ENCODE measurements at places on chromosomes 7 and 10.

DNA sequence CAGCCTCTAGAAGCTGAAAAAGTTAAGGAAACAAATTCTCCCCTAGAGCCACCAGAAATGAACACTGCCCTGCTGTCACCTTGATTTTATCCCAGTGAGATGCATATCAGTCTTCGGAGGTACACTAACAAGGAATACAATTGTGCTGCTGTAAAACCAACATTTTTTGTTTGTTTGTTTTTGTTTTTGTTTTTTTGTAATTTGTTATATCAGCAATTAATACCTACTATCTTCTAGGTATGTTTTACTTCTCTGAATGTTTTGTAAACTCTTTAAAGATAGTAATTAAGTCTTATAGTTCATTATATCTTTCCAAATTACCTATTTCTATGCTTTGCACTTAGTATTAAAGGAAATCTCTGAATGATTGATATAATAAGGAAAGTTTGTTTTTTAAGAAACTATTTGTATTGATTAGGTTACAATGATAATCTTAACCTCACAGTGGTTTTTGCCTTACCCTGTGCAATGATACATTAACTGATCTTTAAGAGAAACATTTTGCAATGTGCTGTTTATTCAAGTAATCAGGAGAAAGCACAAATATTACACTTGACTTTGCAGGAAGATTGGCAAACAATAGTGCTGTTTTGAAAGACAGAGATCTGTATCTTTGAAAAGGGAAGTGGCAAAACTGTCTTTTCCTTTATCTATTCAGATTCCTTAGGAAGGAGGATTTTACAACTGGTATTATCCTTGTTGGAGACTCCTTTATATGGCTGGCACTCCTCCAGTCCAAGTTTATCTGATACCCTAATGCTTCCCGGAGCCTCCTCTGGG lies 11.3 kb upstream of the HGF start:
- DNase-seq: no peak

DNA sequence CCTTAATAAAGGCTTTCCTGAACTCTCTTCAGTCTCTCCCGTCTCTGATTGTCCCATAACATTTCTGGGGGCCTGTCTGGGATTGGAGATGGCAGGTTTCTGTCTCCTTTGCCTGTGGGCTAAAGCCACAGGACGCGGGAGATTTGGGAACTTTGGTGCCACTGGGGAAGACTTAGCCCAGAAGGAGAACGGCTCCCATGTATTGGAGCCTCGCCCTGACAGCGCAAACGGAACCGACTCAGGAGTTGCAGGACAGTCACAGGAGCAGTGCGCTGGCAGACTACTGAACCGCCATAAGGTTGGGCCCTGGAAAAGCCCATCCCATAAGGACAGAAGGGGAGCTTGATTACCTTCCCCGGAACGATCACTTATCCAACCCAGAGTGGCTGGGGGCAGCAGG lies 7.1 kb upstream of the ZNF33B start:
- no peak for DNase-seq

DNA sequence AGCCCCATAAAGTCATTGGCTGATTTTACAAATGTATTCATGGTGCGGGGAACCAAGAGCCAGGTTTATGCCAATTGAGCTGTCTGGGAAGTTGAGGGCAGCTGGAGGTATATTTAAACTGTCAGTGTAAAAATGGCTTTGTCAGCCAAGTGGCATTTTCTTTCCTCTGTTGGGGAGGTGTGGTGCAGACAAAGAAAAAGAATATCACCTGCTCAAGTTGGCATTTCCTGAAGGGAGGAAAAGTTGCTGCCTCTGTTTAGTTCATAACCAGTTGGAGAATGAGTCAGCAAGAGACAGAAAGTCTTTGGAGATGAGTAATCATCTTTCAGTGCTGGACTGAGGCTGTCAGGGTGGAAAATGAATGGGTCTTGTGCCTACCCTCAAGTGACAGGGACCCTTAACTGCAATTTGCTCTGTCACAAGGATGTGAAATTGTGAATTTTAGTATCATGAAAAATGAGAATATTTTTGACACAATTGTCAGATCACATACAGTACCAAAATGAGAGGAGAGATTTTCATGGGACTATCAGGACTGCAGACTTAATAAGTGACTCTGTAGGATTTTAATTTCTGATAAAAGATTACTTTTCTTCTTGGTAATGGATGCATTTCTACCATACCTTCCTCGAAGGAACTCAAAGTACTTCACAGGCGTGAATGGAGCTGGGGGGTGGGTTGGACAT lies 137.3 kb downstream of the ANLN start:
- DNase-seq: peak; percentile 73

GRCh38 chr7:83649701-83650100 lies 762 bp upstream of the SEMA3E start:
- DNase-seq: no peak

GRCh38 chr7:112669306-112669705 lies 120.9 kb downstream of the TMEM168 start:
- no peak for DNase-seq

DNA sequence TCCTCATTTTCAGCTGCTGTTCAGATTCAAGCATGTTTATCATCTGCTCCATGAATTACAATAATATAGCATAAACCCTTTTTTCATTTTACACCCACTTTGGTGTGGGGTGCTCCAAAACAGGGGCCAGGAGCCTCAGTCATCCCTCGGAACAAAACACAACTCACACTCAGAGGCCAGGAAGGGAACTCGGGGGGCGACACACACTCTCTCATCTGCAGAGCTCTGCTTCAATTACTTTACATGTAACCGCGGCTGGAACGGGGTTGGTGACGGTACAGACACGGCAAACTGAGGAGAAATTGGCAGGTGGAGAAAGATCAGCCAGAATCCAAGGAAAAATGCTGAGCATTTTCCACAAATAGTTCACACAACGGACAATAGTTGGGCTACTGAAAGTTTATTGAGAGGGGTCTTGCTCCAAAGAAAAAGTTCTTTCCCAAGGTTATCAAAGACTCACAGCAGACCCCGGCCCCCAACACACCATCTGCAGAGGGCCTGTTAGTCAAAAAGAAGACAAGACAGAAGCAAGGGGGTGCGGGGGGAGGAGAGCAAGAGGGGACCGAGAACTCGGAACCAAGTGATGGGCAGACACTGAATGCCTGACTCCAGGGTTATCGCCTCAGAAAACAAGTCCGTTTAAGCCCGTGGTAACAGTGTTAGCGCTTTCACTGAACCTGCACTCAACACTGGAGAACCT lies 20.5 kb downstream of the DIP2C start:
- no peak for DNase-seq

GRCh38 chr7:99899830-99900519 lies 19.4 kb downstream of the TRIM4 start:
- no peak for DNase-seq

DNA sequence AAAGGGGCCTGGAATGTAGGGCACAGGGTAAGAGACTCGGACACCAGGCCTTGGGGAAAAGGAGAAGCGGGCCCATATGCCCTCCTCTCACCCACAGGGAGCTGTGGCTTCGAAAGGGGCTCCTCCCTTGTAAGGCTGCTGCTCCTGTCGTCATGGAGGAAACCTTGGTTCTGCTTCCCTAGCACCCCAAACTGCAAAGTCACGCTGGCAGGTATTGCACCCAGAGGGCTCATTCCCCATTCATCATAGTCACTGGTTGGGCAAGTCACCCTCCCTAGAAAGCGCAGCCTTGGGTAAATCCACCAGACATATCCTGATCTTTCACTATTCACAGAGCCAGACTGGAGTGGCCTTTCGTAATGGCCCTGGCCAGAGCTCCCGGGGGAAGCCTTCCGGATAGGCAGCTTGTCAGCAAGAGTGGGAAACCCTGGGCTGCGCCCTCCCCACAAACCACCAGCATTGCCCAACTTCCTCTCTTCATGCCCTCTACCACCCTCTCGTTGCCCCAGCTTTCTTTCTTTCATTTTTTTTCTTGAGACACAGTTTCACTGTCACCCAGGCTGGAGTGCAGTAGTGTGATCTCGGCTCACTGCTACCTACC lies 121.0 kb downstream of the HIP1 start:
- DNase-seq: no peak

- peak; percentile 12 for DNase-seq
Observed at GRCh38 chr10:127013211-127013656, 108.0 kb downstream of the DOCK1 start.

DNA sequence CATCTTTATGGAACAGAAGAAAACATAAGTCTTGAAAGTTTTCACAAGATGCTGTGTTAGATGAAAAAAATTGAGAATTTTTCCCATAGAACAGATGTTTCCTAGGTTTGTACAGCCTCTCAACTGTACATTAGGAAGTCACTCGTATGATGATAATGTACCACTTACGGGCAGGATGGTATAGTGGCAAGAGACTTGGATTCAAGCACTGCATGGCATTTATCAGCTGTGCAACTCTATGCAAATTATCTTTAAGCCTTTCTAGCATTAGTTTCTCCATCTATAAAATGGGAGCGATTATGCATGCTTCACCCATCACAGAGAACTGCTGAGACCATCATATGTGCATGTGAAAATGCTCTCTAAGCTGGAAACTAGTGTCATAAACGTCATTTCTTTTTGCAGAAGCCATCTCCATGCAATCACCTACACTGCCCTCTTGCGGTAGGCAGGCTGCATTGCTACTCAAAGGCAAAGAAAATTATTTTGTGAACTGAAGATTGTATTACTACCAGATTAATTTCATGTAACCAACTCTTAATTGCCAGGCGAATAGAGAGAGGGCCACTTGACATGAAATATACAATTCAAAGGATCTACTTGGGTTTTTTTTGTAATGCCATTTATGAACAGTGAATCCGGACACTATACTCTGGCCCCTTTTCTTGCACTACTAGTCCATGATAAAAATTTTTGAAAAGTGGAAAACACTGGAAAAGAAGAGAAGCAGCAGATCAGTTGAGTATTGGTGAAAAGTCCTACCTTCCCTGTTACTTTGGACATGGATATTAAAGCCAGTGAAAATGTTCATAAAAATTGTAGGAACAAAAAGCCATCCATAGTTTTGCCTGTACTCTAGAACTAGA lies 102.3 kb downstream of the JAZF1 start:
- DNase-seq: peak; percentile 56

DNA sequence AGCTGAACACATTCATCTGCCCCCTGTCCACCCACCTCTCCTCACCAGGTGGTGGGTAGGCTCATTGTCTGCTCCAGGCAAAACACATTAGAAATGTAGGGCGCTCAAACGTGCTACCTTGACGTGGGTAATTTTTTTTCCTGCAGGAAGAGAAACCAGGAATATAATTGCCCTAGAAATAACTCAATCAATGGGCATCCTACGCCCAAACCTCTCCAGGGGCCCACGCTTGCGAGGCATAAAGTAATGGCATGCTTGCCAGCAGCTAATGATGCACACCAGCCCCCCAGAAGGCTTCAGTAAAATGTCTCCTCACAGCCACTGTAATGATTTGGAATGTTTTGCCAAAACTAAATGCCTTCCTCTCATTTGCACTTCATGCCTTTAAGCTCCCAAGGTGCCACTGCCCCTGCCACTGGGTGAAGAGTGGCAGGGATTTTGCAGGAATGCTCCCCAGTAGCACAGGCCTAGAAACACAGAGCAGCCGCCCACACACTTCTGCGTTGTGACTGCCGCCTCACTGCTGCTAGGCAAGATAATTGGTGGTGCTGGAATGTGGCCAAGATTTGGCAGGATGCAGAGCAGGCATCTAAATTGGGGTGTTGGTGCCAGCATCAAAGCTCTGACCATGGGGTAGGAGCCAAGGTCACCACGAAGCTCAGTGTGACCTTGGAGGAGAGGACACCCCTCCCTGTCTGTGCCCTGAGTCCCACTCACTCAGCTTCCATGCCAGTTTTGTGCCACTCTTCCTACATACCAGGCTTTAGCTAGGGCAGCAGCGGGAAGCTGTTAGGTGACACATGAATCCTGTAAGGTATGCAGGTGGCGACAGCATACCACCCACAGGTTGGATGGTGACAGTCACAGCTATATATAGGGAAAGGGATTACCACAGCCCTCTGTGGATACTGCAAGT lies 48.7 kb upstream of the PPP1R3C start:
- peak; percentile 63 for DNase-seq

DNA sequence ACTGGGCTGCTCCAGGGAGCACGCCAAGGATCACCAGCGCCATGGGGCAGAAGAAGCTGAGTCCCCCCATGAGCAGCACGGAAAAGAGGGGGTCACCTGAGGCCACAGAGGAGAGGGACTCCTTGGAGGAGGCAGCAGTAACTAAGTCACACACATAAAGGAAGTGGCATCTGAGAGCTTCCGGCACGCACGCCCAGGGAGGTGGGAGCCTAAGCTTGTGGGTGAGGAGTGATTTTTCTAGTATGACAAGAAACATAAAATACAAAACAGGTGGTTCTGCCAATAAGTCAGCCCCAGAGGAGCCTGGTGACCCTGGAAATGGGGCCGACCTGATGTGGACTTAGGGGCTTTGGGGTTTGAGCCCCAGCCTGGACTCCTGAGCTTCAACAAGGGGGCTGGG lies 60.8 kb downstream of the CARD11 start:
- DNase-seq: no peak

GRCh38 chr10:101114646-101115045 lies 16.5 kb upstream of the TLX1 start:
- DNase-seq: no peak

- DNase-seq: no peak
Observed at GRCh38 chr10:101773923-101774588, 1.9 kb downstream of the FGF8 start.

GRCh38 chr10:43239756-43240155 lies 27.1 kb downstream of the RASGEF1A start:
- DNase-seq: no peak

DNA sequence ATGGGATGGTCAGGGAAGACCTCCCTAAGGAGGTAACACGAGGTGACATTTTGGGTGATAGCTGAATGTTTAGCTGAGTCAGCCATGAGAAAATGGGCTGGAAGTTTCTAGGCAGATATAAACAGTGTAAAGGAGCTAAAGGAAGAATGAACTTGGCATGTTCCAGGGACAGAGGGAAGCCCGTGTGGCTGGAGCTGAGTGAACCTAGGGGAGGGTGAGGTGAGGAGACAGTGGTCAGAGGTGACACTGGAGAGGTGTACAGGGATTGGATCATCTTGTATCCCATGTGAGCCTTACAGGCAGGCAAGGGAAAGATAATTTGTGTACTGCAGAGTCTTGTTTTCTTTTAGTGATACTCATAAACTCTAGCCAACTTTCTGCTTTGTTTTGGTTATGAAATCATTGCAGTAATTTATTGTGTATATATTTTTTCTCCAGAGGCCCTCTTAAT lies 1.8 kb downstream of the STARD3NL start:
- DNase-seq: no peak

DNA sequence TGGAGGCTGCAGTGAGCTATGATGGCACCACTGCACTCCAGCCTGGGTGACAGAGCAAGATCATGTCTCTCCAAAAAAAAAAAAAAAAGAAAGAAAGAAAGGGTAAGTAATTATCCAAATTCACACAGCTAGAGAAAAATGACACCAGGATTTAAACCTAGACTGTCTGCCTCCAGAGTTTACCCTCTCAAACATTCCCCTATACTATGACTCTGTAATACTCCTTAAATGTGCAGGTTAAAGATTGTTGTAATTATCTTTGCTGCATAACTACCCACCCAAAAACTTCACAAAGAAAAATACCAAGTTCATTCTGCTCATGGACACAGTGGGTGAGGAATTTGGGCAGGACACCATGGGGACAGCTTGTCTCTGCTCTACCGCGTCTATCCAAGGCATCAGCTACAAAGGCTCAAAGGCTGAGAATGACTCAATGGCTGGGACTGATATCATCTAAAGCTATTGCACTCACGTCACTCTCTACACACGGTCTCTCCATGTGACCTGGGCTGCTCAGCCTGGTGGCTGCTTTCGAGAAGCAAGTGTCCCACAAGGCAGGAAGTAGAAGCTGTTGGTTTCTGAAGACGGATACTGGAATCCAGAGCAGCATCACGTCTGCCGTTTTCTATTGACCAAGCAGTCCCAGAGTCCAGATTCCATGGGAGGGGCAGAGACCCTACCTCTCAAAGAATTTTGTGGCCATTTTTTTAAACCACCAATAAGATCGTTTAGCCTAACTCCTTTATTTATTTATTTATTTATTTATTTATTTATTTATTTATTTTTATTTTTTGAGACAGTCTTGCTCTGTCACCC lies 185.7 kb upstream of the AUTS2 start:
- DNase-seq: peak; percentile 71
